ENCODE measurements at places on chromosomes 13 and 19. TPM values are rescaled to one million over a fixed set of nuclear protein-coding genes. Genes with fewer than 3 reads are reported as not detected.

Gene KIRREL2
- total RNA-seq, result 0.43 TPM

Gene BORA
- total RNA-seq, result 4.5 TPM

Gene GADD45B
- total RNA-seq, result 61.6 TPM

Gene SHISA7
- not detected for total RNA-seq

Gene CRX
- total RNA-seq, result not detected

Gene LINGO3
- not detected for total RNA-seq

Gene FGF21
- not detected for total RNA-seq

Gene CEACAM3
- not detected for total RNA-seq

Gene PSG2
- total RNA-seq, result not detected

Gene P2RY11
- 3.2 TPM for total RNA-seq

Gene OR7C1
- total RNA-seq, result not detected

Gene KLF12
- total RNA-seq, result 3.2 TPM

Gene ZNF837
- total RNA-seq, result 2.3 TPM

Gene PLK5
- not detected for total RNA-seq

Gene SLC15A1
- total RNA-seq, result not detected

Gene KIR3DL1
- not detected for total RNA-seq

Gene NTN5
- total RNA-seq, result not detected

Gene CATSPERD
- not detected for total RNA-seq

Gene ONECUT3
- 0.37 TPM for total RNA-seq

Gene ZNF563
- total RNA-seq, result 1.7 TPM

Gene MAMSTR
- total RNA-seq, result not detected

Gene WASF3
- 9.4 TPM for total RNA-seq

Gene NFIX
- total RNA-seq, result 63.3 TPM

Gene KIR2DL3
- not detected for total RNA-seq

Gene PINLYP
- total RNA-seq, result not detected

Gene ARGLU1
- total RNA-seq, result 129 TPM

Gene TEAD2
- total RNA-seq, result 4.3 TPM

Gene PSG3
- total RNA-seq, result not detected

Gene SLC6A16
- not detected for total RNA-seq
